ENCODE measurements at places on chromosomes 1 and 21.
A peak's percentile ranks its signal among the peaks of the same experiment; 100 is the strongest.

GRCh38 chr1:76959556-76959955 lies 92.3 kb downstream of the ST6GALNAC5 start:
- no peak for DNase-seq

- DNase-seq, result no peak
These were observed 32.1 kb downstream of the USP48 start for GRCh38 chr1:21750841-21751240.

GRCh38 chr1:8600336-8600735 lies 217.1 kb downstream of the RERE start:
- DNase-seq, result no peak

GRCh38 chr1:6612641-6613360 lies 730 bp upstream of the PHF13 start:
- DNase-seq, result peak; percentile 40

DNA sequence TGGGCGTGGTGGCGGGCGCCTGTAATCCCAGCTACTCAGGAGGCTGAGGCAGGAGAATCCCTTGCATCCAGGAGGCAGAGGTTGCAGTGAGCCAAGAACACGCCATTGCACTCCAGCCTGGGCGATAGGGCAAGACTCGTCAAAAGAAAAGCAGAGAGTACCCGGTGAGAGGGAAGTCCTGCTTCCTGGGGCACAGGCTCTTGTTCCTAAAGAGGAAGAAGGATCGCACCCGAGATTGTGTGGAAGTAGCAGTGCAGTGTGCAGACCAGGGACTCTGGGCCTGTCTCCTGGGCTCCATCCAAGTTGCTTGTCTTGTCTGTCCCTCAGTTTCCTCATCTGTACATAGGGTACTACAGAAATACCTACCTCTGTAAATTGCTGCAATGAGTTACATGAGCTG lies 29.6 kb downstream of the NBPF3 start:
- no peak for DNase-seq

DNA sequence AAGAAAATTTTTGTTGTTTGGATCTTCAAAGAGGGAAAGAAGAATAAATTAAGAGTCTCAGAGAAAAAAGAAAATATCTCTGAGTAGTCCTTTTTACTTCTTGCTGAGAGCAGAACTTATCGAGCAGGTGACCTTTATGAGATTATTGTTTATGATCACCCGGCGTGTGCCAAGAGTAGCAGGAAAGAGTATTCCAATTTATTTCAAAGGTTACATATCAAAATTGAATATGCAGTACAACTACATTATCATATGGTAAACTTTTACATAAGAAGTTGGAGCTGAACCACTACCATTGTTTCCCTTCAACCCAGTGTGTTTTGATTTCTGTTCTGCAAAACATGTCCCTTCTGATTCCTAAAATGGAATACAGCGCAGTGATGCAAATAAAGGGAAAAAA lies 204.3 kb upstream of the SNX7 start:
- DNase-seq, result no peak

DNA sequence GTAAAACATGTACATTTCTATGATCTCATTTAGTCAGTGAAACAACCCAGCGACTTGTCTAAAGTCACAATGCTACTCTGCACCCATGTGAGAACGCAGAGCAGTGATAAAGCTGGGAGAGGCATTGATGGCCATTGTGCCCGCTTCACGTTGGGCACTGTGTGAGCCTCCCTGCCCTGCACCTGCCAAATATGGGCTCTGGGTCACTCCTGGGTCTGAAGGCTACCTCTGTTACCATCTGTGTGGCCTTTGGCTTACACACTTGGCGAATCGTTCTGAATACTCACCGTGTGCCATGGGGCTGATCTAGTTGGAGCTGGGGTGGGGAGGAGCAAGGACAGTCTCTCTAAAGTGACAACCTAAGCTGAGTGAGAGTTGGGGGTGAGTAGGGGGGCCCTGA lies 29.9 kb downstream of the PCSK9 start:
- DNase-seq, result no peak

GRCh38 chr21:45538381-45539045 lies 3.7 kb downstream of the SLC19A1 start:
- no peak for DNase-seq

DNA sequence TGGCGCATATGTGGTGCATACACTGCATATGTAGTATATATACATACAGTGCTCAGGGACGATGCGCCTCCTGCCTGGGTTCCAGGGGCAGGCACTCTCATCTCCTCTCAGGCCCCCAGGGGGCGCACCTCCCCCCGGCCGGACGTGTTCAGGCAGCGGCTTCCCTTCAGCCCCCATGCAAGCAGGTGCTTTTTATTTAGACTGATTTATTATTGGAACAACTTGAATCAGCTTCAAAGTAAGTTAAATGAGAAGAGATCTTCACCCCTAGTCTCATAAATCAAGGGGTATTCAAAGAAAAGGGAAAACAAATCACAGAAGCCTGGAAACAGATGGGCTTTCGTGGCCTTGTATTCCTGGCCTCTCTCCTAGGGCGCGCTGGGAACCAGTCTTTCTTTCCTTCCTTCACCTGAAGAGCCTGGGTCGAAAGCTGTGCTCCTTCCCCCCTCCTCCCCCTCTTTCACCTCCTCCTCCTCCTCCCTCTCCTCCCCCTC lies 64.6 kb downstream of the UBIAD1 start:
- DNase-seq, result no peak

GRCh38 chr1:198892065-198892464 lies 253.2 kb downstream of the PTPRC start:
- DNase-seq, result no peak

DNA sequence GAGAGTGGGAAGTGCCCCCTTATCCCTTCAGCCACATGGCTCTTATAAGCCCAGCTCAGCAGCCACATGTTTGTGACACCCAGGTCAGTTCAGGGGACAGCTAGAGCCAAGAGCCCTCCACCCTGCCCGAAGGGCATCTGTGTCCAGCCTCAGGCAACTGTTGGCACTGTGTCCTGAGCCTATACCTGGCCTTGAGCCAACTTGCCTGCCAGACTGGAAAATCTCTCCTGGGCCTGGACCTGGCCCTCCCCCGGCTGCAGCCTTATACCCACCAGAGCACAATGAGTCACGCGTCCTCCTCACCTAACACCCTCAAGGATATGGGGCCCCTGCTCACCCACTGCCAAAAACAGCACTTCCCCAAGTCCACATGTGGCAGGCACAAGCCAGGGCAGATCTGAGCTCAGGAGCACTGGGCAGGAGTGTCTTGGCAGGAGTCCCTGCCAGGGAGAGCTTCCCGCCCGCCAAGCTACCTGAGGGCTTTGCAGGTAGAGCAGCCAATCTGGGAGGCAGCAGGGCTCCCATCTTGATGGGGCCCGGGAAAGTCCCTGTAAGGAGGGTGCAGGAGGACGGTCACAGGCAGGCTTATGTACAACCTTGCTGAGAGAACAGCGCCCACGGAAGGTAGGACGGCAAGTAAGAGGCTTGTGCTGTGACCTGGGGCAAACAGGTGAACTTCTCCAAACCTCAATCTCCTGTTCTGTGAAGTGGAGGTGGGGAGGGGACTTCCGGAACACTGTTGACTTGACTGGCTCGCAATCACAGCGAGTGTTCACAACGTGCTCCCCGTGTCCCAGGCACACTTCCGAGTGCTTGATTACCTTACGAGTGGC lies 19.8 kb upstream of the HSPG2 start:
- no peak for DNase-seq

- DNase-seq, result no peak
These were observed 57.7 kb downstream of the NMNAT2 start for GRCh38 chr1:183360473-183360872.

DNA sequence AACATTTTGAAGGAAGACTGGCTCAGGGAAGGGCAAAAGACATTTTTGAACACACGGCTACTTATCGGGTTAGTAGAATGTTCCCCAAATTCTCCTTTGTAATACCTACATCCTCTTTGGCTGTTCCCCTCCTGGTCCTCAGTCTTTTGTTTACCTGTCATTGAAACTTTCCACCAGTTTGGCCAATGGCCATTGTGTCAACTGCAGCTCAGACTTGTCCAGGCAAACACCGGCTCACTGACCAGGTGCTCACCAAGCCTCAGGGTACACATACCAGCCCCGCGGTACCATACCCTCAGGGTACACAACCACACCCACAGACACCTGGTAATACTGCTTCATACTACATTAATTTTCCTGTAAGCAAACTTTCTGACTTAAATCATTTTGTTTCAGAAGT lies 84.8 kb upstream of the ZNF648 start:
- no peak for DNase-seq

GRCh38 chr1:204041232-204041767 lies 31.6 kb upstream of the SOX13 start:
- DNase-seq, result no peak

GRCh38 chr1:117493906-117494305 lies 111.9 kb upstream of the TENT5C start:
- DNase-seq, result no peak

GRCh38 chr1:115874904-115875303 lies 34.0 kb upstream of the NHLH2 start:
- peak; percentile 26 for DNase-seq

DNA sequence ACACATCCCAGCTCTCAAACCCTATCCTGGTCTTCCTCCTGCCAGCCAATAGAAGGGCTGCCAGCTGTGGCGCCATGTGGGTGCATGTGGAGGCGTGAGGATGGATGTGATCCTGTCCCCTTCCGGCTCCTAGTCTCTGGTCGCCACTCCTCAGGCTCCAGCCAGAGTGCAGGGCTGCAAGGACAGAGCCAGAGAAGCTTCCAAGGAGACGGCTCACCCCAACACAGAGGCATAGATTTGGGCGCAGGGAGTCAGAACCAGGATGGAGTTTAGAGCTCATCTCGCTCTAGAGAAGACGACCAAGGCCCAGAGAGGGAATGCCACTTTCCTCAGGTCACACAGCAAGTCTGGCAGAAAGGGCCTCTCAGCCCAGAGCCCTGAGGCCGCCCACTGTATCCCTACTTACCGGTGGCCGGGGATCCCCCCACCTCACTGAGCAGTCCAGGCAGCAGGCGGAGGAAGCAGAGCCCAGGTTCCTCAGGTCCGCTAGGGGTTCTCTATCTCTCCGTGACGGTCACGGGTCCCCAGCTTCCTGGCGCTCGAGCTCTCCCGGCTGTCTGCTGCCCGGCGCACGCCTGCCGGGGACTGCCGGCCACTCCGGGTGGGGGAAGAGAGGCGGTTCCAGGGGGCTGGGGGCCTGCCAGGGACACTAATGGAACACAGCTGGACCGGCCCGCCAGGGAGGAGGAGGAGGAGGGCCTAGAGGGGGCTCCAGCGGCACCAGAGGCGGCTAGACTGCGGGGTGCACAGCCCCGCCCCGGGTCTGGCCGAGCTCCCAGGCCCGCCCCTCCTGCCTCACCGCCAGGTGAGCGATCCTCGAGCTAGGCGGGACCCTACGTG lies at the start of gene COL16A1:
TSS of gene COL16A1 (minus strand) at position 587 of the 840 bp plus-strand sequence. CDS start 1,824 bp downstream, outside the sequence.
- no peak for DNase-seq

- DNase-seq, result no peak
These were observed 114.1 kb downstream of the CSMD2 start for GRCh38 chr1:34050709-34051485.

DNA sequence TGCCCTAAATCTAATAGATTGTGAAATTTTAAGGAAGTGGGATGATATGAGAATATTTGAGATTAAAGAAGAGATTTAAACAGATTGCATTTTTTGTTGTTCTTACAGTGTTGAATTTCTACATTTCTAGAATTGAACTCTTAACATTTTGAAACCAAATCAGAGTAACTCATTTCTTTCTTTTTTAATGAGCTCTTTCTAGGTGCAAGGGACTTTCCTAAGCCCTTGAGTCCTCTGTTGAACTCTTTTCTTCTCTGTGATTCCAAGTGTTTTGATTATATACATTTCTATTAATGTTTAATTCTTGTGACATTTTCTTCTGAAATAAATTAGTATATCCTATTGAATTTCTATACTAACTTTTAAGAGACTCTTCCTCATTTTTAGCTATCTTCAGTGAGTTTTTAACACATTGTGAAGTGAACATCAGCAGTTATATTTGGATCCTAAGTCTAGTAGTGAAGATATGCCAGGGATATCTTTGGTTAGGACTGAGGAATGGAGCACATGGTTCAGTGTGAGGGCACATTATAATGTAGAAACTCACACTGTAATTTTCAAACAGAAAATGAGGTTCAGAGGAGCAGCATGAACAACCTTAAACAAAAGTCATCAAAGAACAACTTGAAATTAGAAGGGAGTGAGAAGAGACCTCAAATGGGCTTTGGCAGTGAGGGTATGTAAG lies 53.1 kb downstream of the ATG4C start:
- DNase-seq, result no peak

- DNase-seq, result no peak
These were observed 23.6 kb upstream of the SPSB1 start for GRCh38 chr1:9269078-9269501.

GRCh38 chr1:177755851-177756560 lies 213.9 kb downstream of the SEC16B start:
- DNase-seq, result no peak

DNA sequence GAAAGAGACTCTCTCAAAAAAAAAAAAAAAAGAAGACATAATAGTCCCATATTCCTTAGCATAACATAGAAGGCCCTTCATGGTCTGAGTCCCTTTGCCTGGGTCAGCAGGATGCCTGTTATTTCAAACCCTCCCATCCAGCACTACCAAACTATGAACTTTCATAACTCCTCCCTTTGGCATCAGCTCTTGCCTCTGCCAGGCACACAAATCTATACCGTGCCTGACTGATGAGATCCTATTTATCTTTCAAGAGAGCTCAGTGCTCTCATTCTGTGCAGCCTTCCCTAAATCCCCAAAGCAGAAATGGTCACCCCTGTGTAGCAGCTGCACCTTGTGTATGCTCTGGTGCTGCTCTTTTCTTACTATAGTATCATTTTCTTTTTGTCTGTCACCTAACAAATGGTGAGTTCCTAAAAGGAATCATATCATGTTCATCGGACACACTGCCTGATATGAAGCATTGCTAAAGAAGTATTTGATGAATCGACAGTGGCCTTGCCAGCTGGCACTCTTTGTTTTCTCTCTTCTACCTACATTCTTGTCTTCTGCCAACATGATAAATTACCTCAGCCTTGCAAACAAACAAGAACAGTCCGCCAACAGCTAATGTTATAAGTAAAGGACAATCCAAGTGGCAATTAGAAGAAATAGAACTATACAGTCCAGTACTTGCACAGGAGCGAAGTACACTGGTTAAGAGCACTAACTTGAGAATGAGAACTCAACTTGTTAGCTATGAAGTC lies 29.9 kb downstream of the FMO4 start:
- no peak for DNase-seq

- DNase-seq, result no peak
These were observed 66.8 kb downstream of the VPS13D start for GRCh38 chr1:12296623-12297022.

DNA sequence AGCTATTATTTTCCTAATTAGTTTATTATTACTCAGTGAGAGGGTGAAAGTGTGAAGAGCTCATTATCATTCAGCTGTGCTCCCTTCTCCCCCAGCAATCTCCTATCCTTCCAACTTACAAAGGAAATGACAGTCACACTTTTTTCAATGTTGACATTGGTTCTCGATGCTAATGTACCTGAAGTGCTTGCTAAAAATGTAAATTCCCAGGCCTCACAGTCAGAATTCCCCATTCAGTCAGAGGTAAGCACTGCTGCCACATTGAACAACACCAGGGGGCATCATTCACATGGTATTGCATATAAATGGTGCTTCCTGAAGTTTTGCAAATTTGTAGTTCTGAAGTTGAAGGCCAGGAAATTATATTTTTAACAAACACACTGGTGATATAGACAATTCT lies 132.7 kb upstream of the FOXD3 start:
- DNase-seq, result no peak

GRCh38 chr1:214604523-214604922 lies 1.5 kb downstream of the CENPF start:
- no peak for DNase-seq

GRCh38 chr1:154808909-154809262 lies 61.2 kb downstream of the KCNN3 start:
- no peak for DNase-seq
